ENCODE measurements at places on chromosomes 5 and 9.

GRCh38 chr9:124871156-124871561, 9.2 kb downstream of the ARPC5L start:
- no peak for DNase-seq

DNA sequence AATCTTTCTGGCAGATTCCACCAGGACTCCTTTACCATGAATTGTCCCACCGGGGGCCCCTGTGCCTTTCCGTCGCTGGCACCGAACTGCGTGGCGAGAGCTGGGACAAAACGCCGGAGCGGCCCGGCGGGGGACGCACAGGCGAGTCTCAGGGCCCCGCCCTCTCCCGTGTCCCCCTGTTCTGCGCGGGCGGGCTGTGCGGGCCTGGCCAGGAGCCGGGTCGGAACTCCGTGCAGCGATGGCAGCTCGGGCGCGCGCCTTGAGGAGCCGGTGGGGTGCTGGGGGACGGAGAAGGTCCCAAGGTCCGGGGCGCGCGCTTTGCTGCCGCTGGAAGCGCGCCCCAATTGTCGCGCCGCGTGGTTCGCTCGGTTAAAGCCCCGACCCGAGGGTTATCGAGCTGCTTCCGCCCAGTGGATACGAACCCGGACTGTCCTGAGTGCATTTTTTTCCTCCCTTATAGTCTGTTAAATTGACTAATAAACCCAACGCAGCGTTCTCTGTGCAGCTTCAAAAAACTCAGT, 125.3 kb downstream of the TMEM174 start:
- DNase-seq = no peak

DNA sequence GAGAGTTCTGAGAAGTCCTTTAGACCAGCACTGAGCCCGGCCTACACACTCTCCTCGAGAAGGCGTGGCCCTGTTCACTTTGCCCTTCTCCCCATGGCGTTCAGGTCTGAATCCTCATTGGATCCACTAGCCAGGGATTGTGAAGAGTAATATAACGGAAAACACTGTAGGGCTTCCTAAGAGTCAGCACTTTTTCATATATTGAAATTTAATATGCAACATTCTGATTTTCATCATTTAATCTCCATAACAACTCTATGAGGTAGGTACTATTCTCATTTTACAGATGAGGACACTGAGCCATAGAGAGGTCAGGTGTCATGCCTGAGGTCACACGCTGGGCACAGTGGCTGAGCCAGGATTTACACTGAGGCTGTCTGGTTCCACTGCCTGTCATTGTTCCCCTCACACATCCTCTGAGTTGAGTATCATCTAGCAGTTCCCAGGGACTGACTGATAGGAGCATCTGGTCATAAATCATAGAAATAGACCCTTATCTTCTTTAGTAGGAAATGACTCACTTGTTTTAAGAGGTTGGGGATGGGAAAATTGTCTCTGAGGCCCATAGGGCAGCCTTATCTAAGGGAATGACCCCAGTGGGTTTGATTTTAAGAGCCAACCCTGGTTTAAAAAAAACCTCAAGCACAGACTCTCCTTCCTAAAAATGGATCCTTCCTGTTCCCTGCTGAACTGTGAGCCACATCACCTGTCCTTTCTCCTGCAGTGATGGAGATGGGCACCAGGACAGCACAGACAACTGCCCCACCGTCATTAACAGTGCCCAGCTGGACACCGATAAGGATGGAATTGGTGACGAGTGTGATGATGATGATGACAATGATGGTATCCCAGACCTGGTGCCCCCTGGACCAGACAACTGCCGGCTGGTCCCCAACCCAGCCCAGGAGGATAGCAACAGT, 41.2 kb downstream of the THBS4 start:
- DNase-seq = no peak

DNA sequence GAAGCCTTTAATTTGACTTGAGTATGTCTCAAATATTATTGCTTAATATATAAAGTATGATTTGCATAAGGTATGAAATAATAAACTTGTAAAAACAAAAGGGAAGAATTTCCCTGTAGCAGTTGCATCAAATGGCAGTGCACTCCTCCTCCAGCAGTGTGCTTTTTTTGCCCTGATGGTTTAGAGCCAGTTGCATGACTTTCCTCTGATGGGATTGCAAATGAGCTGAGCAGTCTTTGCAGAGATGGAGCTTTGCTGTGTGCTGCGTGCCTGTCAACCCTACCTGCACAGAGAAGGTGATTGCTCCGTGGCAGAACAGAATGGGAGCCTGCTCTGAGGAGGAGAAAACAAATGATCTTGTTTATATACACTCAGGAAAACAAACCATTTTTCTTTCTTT, 22.7 kb upstream of the CATSPER3 start:
- no peak for DNase-seq

- no peak for DNase-seq
Observed at GRCh38 chr9:137138058-137138721, 764 bp upstream of the GRIN1 start.

- DNase-seq = no peak
Observed at GRCh38 chr9:100104314-100104713, 5.3 kb downstream of the INVS start.

DNA sequence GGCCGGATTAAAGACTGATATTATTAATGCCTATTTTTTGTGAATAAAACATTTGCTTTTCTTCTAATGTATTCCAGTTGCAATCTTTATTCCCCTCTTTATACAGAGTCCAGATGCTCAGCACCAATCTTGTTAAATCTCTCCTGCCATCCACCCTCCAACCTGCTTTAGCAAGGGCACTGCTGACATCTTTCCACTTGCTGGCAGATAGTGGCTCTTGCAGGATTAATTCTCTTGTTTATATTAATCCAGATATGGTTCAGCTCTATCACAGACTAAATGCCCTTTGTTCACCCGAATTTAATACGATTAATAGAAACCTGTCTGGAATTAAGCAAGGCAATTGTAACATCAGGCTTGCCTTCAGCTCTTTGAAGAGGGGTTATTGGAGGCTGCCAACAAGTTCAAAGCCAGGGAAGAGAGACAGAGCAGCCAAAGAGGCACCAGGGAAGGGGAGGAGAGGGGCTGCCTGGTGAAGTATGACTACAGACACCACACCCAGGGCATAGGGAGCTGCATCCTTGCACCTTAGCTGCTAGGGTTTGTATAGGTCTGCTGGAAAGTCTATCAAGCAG, 236.2 kb downstream of the SAXO1 start:
- no peak for DNase-seq

DNA sequence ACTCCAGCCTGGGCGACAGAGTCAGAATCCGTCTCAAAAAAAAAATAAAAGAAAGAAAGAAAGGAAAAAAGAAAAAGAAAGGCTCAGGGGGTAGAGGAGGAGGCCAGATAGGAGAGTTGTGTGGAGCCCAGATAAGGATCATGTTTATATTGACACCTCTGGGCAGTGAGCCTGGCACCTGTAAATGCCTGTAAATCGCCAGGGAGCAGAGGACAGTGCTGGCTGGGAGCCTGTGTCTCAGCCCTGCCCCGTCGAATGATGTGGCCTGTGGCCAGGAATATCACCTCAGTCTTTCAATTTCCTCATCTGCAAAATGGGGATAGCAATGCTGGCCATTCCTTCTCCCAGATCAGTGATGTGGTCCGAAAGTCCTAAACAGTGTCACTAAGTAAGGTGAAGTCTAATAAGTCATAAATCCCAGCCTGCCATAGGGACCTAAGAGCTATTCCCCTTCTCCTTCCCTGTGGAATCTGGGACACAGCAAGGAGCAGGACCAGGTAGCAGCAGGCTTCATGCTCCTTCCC, 10.3 kb upstream of the ABO start:
- DNase-seq = no peak

GRCh38 chr9:31839273-31839672, 545.2 kb upstream of the ACO1 start:
- DNase-seq = no peak

Measured in ascending aorta (tissue), 2 donors.